ENCODE measurements at places on chromosomes 7 and 10. TPM values are rescaled to one million over a fixed set of nuclear protein-coding genes. Genes with fewer than 3 reads are reported as not detected.

DNA sequence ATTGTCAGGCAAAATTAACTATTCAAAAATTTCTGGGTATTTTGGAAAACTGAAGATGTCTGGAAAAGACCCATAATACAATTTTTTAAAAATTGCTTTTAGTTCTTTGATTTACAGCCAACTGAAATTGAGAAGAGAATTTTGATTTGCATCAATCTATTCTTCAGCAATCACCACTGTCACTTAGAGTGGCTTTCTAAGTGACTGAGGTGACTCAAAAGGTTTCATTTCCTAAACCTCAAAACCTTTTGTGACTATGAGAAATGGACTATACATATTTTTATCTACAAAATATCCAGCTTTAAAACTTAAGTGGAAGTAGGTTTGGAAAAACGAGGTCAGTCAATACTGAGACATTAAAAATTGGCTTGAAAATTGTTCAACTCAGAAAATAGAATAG, 60.0 kb downstream of the ENO4 start:
- no peak for DNase-seq

Gene PDE6C
- polyA plus RNA-seq: not detected

Gene C10orf67
- polyA plus RNA-seq: 0.27 TPM

DNA sequence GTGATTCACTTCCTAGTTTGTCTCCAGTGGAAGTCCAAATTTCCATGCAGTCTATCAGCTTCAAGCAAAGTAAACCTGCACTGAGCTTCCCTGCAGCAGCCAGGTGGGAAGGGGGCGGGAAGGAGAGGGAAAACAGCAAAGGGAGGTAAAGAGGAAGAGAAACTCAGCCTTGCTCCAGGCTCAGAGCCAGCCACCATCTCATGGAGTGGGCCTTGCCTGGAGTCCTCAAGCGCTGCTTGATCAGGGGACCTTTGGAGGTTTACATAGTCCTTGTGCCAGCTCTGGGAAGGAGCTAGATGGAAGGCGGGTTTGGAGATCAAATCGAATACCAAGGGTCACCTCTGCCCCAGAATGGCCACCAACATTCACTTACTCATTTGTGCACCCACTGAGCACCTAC, 7.4 kb downstream of the CRTAC1 start:
- DNase-seq: no peak

DNA sequence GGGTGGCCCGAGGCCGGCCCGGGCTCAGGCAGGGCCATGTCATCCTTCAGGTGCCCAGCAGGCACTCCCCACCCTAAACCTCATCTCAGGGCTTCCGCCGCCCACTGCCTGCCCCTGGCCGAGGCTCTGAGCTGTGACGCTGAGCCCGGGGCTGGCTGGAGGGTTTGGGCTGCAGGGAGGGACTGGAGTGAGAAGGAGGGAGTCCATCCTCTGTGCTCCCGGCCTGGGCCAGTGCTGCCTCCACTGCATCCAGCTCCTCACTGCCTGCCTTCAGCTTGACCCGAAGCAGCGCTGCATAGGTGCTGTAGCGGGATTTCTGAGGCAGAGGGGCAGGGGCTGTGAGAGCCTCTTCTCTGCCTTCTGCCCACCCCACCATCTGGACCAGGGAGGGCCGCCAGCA, 7.6 kb downstream of the NFKB2 start:
- no peak for DNase-seq

DNA sequence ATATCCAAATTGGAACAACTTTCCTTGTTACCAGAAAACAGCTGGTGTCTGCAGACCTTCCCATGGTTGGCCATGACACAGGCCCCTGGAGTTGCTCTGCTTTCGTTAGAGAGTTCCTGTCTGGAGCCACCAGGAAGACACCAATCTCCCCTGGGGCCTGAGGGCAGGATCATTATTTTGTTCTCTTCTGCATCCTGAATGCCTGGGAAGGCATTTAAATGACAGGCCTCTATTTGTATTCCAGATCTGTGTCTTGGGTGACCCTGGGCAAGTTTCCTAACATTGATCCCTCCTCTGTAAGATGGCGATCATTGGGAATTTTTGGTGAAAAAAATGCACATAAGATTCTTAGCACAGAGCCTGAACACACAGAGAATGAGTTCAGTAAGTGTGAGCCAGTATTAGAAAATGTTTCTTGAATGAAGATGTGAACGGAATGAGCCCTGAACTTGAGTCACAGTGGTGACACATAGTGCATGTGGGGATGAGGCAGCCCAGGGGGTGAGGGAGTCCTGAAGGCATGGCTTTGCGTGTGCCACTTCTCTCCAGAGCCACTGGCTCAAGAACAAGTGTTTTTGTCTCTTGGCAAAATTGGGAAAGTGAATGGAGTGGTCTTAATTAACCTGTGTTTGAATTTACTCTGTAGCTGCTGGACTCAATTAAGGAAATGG, 28.4 kb downstream of the BMPER start:
- DNase-seq: no peak

GRCh38 chr7:84025332-84025927, 169.2 kb downstream of the SEMA3A start:
- no peak for DNase-seq

Gene MMS19
- polyA plus RNA-seq: 33.7 TPM

- DNase-seq: no peak
Observed at GRCh38 chr7:12884033-12884432, 196.6 kb downstream of the ARL4A start.

Gene HOXA6
- polyA plus RNA-seq: not detected

- no peak for DNase-seq
Observed at GRCh38 chr7:17758008-17758407, 182.3 kb downstream of the SNX13 start.

GRCh38 chr10:113983552-113983951, 60.1 kb upstream of the ADRB1 start:
- DNase-seq: no peak

Gene BAMBI
- polyA plus RNA-seq: 24.2 TPM

DNA sequence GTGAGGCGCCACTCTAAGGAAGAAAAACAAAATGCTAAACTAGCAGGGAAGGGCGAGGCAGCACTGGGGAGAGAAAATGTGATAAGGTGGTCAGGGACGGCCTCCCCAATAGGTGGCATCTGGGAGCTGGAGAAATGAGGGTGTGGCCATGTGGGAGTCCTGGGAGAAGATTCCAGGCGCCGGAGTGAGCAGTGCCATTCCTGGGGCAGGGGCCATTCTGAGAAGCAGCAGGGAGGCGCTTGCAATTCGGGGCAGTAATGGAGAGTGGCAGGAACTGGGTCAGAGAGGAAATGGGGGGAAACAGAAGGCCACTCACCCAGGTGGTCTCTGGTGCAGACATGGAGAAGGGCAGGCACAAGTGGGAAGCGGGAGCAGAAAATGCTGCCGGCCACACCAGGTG, 61.8 kb upstream of the LRRC18 start:
- DNase-seq: no peak

Gene GOLGA7B
- polyA plus RNA-seq: 5.3 TPM
